ENCODE measurements at places on chromosomes 2 and 18.

- DNase-seq: no peak
These were observed 42.9 kb upstream of the SPHKAP start for GRCh38 chr2:228224410-228224809.

- DNase-seq: no peak
These were observed 3.6 kb upstream of the PARD3B start for GRCh38 chr2:204541637-204542036.

DNA sequence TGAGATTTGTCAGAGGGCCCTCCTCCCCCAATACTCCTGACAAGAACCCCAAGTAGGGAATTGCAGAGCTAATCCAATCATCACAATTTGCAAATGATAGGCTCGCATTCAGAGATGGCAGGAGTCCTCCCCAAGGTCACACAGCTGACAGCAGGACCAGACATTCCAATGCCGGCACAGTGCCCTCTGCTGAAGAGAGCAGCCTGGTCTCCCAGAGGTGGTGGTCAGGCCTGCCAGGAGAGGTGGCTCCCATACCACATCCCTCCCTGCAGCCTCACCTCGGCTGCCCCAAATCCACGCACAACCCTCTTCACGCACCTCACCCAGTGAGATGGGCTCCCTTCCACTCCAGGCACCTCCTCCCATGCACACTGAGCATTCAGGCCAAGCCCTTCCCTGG, 25.4 kb downstream of the EN1 start:
- no peak for DNase-seq

GRCh38 chr2:85111819-85112281, 21.3 kb upstream of the TCF7L1 start:
- no peak for DNase-seq

GRCh38 chr2:104077573-104077972, 776.3 kb upstream of the POU3F3 start:
- no peak for DNase-seq

- no peak for DNase-seq
These were observed 489.3 kb downstream of the ZNF516 start for GRCh38 chr18:76005632-76006208.

GRCh38 chr2:174607989-174608865, 10.6 kb upstream of the WIPF1 start:
- peak; percentile 84 for DNase-seq

All from activated CD4-positive, alpha-beta T cell treated with anti-CD3 and anti-CD28 coated beads, Interleukin-10, Interleukin-2, amounts not matched to agents 100 ng/mL and 50 ng/mL, durations not matched to agents 16 hours and 8 hours (primary cell).